ENCODE measurements at places on chromosomes 7 and 10.

- DNase-seq = no peak
Observed at GRCh38 chr7:141715018-141715417, 6.9 kb downstream of the WEE2 start.

GRCh38 chr7:102061981-102062390, 224.7 kb upstream of the SH2B2 start:
- no peak for DNase-seq

- DNase-seq = no peak
Observed at GRCh38 chr10:112746329-112746728, 203.7 kb upstream of the TCF7L2 start.

DNA sequence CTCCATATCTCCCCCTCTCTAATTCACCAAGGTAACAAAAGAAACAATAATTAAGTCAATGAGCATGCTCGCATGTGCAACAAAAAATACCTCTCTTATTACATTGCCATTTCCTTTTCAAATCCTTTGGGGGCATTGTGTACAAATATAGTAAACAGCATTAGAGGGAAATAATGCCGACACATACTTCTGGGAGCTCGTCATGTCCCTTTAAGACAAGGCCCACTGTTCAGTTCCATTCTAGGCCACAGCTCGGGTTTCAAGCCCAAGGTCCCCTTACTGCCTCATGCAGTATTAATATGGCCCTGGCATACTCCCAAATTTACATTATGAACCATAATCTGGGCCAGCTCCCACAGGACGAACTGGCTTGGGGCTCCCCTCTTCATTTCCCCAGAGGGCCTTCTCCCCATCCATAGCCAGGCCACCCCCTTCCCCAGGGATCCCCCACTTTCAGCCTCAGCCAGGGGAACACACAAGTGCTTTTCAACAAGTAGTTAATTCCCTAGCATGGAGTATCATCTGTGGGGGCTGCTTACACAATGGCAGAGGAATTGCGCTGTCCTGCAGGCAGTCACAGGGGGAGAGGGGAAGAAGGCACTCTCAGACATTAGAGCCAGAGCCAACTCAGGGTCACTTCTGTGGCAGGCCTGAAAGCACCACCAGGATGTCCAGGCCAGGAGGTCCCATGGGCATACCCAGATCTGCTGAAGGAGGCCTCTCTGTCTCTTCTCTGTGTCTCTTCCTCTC, 110.6 kb downstream of the KCNMA1 start:
- DNase-seq = peak; percentile 43

- no peak for DNase-seq
Observed at GRCh38 chr10:102291221-102291905, 46.0 kb downstream of the GBF1 start.

- DNase-seq = no peak
Observed at GRCh38 chr10:7492660-7493046, 81.8 kb upstream of the SFMBT2 start.

- no peak for DNase-seq
Observed at GRCh38 chr7:99383791-99384370, 9.4 kb downstream of the ARPC1B start.

DNA sequence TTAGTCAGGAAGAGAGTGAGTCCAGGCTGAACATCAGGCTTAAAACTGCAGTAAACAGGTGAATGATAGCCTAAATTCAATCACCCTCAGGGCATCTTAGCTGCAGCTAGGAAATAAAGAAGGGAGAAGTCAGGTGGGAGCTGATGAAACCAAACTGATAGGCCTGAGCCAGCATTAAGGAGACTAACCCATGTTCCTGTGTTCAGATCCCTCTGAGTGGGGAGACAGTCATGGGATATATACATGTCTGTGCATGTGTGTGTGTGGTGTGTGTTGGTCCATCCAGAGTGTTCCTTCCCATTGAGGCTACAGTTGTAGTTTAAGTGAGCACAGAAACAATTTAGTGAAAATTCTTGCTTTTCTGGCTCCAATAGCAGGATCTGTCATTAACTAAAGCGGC, 480.9 kb downstream of the PHTF2 start:
- no peak for DNase-seq

- DNase-seq = no peak
Observed at GRCh38 chr7:46153951-46154787, 233.1 kb upstream of the IGFBP3 start.

DNA sequence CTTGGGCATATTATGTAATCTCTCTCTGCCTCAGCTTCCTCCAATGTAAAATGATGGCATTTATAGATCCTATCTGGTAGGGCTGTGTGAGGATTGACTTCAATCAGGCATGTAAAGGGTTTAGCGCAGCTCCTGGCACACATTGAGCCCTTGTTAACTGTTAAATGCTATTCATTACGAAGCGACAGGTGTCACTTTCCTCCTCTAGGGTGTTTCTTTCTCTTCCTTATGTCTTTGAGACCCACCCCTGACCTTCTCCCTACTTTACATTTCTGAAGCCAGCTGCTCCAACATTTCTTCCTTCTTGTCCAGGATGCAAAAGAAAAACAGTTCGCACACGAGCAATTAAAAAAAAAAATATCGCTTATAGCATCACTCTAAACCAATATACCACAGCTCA, 5.7 kb upstream of the R3HCC1L start:
- DNase-seq = no peak

DNA sequence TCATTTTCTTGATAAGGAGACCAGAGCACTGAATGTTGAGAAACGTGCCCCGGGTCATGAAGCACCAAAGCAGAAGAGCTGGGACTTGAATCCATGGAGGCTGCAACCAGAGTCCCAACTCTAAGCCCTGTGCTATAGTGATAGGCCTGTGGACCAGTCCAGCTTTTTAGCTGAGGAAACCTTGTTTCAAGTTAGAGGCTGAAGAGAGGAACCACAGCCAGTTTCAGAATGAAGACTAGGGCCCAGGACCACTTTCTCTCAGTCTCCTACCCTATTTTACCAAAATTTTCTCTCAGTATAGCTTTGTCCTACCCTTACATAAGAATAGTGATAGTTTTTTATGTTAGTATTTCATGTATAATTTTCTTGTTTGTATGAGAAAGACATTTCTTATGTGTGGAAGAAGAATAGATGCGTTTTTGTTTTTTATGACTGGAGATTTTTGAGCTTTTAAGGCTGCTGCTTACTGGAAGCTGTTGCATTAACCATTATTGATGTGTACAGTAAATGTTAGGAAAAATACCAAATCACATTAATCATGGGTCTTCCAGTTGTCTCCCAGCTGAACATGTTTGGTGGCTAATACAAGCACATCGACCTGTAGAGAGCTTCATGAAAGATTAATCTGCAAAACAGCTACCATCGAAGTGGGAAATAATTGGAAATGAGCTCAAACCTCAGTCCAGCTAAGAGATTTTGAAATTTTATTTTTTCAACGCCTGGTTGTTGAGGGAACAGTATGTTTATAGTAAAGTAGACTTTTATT, 45.0 kb upstream of the CSTF2T start:
- DNase-seq = no peak

- no peak for DNase-seq
Observed at GRCh38 chr10:18164748-18165361, 24.6 kb downstream of the CACNB2 start.

DNA sequence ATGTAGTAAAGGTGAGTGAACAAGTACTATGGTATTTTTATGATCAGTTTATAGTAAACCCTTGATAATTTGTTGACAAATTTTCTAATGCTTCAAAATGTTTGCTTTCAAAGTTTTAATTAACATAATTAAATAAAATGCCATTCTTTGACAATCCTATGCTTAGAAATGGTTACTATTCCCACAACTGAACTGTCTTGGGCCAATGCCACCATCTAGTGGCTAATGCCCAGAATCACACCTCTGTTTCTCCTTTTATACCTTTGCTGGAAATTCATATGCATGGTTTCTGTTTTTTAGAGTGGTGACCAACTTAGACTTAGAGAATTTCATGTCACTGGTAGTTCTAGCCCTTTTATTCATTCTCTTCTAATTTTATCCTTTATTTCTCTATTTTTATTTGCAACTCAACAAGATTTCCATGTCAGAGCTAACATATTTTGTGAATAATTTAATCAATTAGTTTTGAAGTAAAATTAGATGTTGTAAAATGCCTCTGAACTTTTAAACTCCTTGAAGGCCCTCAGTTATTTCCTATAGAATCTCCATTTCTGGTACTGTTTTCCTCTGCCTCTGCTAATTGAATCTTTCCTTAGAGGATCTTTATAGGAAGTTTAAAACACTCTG, 31.1 kb downstream of the PCGF5 start:
- DNase-seq = peak; percentile 25

DNA sequence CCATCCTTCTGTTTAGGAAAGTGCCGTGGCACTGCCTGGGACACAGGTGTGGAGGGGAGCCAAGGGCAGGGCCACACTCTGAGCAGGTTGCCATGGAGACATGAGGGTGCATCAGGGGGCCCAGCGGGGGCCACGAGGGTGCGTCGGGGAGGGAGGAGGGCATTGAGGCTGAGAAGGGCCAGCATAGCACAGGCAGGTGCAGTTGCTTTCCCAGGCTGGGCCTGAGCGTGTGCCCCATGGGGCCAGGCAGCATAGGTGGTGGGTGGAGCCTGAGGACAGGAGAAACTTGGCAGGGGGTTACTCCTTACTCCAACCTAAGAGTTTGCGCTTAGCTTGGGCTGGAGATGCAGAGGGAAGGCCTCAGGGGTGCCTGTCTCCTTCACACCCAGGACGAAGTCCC, 15.2 kb downstream of the YKT6 start:
- peak; percentile 66 for DNase-seq

- no peak for DNase-seq
Observed at GRCh38 chr10:102735065-102735562, 8.6 kb upstream of the WBP1L start.

- DNase-seq = peak; percentile 65
Observed at GRCh38 chr10:95601116-95601719, 40.0 kb upstream of the SORBS1 start.

DNA sequence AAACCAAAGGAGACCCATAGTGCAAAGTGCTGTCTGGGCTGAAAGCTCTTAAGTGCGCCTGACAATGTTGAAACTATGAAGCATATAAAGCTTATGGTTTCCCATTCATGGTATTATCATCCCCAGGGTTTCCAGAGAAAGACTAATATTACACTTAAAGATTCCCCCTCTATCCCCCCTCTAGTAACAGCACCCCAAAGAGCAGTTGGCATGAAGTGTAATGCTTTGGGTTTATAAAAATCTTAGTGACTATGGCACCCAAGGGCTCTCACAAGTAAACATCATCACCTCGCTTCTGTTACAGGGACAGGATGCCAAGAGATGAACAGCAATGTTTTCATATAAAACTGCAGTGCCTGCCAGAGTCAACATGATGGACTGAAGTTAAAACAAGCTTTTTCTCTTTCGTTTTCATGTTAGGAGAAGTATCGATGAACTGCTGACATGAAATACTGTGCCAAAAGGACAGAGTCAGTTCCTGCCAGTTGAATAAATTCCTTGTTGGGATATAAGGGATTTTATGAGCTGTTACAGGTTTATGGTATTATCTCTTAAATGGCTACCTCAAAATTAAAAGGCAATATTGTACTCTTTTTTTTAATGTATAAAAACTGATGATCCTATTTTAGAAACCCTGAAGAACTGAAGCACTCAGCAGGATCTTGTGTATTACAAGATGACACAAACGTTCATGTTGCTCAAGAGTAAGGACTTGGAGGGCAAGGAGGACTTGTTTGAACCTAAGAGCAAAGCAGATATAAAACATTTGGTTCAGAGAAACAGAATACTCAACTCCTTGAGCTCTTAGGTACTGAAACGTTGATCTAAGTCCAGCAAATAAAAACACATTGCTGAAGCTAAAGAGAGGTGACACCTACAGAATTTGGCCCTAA, 203.7 kb upstream of the IMMP2L start:
- no peak for DNase-seq

DNA sequence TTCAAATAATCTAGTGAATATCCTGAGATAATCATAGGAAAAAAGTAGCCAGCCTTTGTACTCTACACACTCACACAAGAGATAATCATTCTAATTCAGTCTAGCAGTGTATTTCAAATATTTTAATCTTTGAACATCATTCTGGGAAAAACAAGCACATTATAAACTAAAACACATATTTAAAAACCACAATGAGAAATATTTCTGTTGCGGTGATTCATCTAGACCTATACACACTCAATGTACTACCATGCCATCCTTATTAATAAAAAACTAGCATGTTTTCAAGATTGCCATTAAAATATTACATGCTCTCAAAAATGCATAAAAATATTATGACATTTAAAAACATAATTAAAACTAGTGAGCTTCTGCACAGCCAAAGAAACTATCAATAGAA, 11.8 kb downstream of the COG5 start:
- no peak for DNase-seq

DNA sequence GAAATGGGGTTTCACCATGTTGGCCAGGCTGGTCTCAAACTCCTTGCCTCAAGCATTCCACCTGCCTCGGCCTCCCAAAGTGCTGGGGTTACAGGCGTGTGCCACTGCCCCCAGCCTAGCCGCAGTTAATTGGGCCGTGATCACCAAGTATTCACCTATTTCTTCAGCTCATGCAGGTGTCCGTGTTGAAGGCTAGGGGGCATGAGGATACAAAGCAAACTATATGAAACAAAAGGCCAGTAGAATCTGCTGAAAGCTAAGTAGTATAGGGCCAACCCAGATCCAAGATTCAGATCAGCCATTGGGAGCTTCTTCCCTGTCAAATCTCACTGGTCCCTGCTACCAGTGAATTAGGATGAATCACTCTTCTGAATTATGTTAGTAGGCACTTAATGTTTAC, 73.4 kb downstream of the LRRC4 start:
- DNase-seq = no peak

DNA sequence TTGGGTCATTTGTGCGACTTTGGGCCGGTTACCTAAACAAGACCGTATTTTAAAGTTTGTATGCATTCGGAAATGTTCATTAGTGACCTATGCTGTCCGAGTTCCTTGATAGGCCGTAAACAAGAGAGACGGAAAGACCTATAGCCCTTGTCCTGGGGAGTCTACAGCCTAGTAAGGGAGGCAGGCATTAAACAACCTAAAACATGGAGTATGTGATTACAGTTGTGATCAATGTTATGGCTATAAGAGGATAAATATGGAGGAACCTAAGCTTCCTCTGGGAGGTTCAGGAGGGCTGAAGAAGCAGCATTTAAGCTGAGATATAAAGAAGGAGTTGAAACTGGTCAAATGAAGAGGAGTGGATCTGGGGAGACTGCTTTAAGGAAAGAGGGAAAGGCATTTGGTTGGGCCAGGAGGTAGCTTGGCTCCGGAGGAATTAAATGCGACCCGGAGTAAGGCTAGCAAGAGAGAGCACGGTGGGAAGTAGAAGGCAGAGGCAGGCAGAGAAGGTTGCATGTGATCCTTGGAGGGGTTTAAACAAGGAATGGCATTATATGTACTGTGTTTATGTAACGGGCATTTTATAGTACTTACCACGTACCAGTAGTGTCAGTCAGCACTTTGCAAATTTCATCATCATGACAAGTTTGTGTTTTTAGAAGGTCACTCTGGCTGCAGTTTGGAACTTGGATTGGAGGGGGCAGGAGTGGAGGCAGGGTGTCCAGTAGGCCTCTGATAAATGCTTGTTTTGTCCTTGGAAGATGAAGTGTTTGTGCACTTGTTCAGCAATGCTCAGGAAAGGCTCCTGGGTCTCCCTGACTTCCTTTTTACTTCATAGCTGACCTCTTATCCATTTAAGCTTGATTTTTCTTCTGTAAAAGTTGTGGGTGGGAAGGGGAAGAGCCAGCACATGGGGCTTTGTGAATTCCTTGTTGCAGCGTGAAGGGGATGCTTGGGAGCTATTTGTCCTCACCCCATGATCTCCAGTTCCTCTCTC, 1.0 kb upstream of the AVPI1 start:
- DNase-seq = no peak

- no peak for DNase-seq
Observed at GRCh38 chr7:10015687-10016086, 958.0 kb upstream of the PHF14 start.

Measured in NCI-H1105 treated with DMSO at 0.1 percent for 48 hours (cell line).